NCI-H1417 treated with DMSO at 0.1 percent for 48 hours (cell line): ENCODE measurements at places on chromosomes 1 and 21.
A peak's percentile ranks its signal among the peaks of the same experiment; 100 is the strongest.

GRCh38 chr1:164611754-164612642, 53.0 kb downstream of the PBX1 start:
- DNase-seq, result peak; percentile 46

- no peak for DNase-seq
Measured at GRCh38 chr1:188043536-188044245, 1214.9 kb downstream of the PLA2G4A start.

GRCh38 chr21:37579356-37579755, 212.8 kb downstream of the DYRK1A start:
- DNase-seq, result no peak

DNA sequence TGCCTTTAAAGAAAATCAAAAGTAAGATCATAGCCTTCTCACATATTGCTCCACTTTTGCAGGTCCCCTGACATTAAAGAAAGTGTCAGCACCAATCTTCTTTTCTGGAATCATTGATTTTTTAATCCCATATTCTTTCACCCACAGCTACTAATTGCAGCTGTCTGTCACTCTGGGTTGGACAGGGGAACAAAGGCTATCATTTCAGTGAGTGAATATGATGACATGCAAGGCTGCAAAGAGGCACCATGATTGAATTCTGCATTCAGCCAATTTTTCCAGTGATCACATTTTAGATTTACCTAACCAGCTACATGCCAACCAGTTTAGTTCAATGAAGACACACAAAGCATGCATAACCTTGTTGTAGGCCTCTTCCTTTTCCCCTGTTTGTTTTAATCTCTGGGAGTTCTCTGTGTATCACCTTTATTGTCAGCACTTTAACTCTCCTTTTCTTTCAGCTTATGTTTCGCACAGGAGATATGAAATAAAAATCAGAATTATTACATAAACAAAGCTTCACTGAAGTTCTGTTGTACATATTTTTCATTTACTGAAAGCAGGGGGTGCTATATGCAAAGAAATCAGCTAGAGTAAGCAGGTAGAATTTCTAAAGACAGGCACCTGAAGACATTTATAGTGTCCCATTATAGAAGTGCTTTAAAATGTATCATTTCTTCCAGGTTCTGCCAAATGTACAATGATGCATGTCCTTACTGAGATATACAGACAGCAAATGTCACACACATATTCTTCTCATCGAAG, 584.8 kb downstream of the PLA2G4A start:
- peak; percentile 14 for DNase-seq

GRCh38 chr1:153510984-153511410, 24.8 kb downstream of the S100A6 start:
- DNase-seq, result peak; percentile 22

DNA sequence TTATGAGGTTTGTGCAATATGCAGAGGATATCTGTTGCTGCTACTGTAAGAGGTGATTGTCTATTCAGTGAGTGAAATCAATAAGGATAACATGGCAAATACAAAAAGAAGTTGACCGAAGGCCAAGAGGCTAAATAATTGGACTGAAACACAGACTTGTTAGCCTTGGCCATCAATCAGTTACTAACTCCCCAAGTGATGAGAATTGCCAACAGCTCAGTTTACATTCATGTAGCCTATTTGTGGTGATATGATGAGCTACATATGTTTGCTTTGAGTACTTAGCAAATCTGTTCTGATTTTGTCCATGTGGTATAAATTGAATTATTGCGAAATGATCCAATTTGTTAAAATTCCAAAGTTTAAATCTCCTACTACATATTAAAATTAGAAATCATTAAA, 68.6 kb upstream of the VAV3 start:
- no peak for DNase-seq

DNA sequence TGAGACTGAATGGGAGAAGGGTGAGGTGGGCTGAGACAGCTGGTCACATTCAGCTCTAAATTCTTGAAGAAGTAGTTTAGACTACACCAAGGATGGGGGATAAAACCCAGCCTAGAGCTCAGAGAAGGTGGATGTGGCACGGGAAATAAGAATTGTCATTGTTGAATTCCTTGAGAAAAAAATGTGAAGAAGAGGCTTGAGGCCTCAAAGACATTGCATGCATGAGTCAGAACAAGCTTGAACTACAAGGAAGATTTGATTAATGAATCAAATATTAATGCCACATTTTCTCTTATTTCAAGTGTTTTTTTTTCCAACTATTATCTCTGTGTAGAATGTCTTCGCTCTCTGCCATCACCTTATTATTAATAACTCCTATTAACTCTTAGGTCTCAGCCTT, 58.9 kb downstream of the MAP3K7CL start:
- DNase-seq, result no peak
